ENCODE measurements at places on chromosomes 1 and 21.

DNA sequence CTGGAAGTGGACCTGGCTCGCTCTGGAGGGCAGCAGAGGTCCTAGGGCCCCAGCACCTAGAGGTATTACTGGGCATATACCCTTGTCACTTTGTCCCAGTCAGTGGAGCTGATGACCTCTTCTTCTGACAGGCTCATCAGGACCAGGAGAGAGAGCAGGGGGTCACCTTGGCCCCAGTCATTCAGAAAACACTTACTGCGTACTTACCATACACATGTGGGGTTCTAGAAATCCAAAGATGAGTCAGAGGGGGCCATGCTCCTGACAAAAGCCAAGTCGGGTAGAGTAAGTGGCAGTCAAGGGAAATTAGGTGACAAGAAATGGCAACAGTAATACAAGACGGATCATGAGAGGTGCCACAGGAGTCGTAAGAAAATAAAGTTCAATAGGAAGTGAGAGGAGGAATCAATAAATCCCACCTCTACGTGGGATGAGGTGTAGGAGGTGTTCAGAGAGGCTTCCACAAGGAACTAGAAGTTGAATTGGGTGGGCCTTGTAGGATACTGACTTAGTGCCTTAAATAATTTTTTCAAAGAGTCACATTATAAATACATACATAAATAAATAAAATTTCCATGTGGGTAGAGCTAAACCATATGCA lies 6.8 kb downstream of the KCNC4 start:
- no peak for DNase-seq

- no peak for DNase-seq
Observed at GRCh38 chr1:243482141-243483022, 226.5 kb downstream of the SDCCAG8 start.

DNA sequence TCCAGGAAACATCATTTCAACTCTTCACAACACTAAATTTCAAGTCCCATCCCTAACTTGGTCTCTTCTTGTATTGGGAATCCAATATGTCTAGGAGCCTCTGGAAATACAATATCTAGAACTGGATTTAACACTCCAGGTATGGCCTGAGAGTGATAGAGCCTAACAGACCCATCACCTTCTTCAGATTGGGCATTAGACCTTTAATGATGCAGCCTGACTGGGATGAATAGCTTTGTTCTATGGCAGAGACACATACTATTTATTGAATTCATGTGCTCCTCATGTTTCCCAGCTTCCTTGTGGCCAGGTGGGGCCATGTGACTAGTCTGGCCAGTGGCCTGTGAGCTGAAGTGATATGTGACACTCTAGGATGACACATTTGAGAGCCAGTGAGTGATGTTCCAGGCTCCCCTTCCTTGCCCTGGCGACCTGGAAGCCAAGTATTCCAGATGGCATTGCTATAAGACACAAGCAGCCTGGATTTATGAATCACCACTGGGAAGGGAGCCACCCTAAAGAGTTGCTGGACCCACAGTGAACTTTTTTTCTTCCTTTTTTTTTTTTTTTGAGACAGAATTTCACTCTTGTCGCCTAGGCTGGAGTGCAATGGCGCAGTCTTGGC lies 31.0 kb upstream of the POU3F1 start:
- no peak for DNase-seq

DNA sequence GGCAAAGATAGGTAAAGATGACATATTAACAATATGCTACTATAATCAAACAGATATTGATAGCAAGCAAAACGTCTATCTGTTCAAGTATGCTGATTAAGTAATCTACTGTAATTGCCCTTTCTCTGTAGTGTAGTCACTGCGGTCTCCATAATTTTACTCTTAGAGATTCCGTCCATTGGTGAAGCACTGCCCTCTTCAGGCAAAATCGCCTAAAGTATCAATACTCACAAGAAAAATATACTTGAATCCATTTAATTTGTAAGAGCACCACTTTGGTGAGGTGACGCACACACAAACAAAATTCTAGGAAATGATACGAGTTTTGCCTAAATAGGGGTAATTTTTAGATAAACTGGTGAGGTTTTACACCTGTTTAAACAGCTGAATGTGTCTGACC lies 434.6 kb upstream of the CHRM3 start:
- no peak for DNase-seq

DNA sequence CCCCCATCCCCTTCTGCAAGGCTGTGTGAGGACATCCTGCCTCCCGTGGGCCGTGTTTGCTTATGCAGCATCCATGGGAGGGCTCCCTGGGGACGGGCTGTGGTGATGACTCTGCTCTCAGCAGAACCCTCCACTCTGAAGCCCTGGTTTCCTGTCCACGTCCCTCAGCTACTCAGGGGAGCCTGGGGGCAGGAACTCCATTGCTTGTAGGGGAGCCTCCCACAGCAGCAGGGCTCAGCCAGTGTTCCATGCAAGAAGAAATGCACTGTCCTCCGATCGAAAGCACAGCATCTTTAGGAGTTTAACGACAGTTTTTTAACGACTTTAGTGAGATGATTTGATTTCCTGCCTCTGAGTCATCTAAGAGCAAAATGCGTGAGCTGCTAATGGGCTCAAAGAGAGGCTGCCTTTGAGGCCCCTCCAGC lies 8.3 kb upstream of the KCNAB2 start:
- DNase-seq, result no peak

GRCh38 chr21:33937931-33938339 lies 22.3 kb upstream of the ATP5PO start:
- no peak for DNase-seq

DNA sequence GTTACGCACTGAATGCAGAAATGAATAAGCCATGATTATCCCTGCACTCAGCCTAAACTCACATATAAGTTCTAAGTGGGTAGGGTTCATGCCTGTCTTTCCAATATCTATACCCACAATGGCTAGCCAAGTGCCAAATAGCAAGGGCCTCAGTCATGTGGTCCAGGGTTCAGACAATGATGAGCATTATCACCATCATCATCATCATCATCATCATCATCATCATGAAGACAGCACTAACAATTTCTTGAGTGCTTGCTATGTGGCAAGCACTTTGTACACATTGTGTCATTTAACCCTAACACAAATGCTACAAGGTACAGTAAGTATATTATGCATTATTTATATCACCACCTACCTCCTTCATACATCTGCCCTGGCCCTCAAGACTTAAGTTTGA lies 500.0 kb downstream of the AGBL4 start:
- DNase-seq, result no peak

GRCh38 chr1:101022294-101022693 lies 3.3 kb downstream of the DPH5 start:
- no peak for DNase-seq

DNA sequence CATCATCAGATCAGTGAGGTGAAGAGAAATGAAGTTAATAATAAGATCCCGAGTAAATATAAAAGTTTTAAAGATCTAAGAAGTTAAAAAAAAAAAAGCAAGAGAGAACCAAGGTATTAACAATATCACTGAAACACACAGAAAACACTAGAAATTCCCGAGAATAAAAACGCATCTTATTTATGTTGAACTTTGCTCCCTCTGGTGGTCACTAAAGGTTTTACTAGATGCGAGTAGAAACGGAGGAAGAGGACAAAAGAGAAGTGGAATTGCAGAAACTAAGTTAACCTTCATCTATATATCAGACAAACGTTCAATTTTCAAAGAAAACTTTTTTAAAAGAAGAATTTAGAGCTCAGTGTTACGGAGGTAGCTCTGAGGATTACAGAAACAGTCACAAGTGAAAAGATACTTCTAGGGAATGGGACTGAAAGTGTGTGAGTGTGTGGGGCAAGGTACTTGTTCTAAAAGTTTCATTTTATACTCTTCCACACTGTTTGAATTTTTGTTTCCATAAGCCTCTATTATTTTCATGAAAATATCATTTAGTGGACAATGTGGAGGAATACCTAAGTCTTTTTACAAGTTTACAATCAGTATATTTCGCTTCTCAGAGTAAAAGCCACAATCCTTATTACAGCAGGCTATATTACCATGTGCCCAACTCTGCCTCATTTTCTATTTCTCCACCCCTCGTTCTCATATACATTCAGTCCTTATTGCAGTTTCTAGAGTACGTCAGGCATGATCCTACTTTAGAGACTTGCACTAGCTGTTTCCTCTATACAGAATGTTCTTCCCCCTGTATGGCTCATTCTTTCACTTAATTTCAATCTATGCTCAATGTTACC lies 19.7 kb downstream of the ACBD6 start:
- DNase-seq, result no peak
